ENCODE measurements at places on chromosomes 6 and 20. TPM values are rescaled to one million over a fixed set of nuclear protein-coding genes. Genes with fewer than 3 reads are reported as not detected.

The HSPA1B gene
- 18.0 TPM for total RNA-seq

The PLTP gene
- total RNA-seq: 1.5 TPM

The PTGIS gene
- total RNA-seq: not detected

The GLP1R gene
- not detected for total RNA-seq

The BTN1A1 gene
- 0.10 TPM for total RNA-seq

The HUS1B gene
- 4.5 TPM for total RNA-seq

The FAM209B gene
- total RNA-seq: 1.5 TPM

The DCDC2 gene
- total RNA-seq: not detected

DNA sequence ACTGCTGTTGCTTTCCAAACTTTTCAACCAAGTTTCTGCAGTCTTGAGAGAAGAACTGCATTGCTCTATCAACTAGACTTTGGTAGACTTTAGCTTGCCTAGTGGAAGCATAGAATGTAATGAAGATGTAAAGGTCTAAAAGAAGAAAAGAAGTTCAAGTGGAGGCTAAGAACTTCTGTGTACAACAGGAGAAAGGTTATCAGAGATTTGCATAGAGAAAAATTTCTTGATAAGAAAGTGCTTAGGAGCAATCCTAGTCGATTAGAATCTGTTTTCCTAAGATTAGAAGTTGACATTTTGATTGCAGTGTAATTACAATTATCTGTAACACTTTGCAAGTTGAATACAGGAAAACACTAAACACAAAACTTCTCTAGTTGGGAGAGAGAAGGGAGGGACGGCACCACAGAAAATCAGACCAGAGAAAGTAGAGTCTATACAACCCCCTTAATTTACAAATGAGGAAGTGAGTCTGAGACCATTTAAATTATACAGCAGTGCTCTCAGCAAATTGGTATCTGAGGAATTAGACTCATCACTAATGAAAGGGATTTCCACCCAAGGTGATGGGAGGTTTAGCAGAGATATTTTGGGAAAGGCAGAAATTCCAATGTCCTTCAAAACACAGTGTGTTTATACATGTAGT, 194.3 kb upstream of the MARCKS start:
- no peak for DNase-seq

DNA sequence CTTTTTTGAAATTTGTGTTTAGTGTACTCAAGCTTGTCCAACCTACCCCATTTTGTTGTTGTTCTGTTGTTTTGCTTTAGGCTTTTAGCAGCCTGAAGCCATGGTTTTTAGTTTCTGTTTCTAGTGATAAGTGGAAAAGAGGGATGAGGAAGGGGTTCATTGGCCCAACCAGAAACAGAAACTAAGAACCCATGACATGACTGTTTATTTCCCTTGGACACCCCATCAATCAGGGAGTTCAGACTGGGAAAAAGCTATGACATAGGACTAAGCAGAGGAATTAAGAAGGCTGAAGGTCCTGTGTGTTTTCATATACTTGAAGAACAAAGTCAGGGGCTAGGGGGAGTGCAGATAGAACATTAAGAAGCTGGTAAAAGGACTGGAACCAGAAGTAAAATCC, 194.5 kb upstream of the THEMIS start:
- no peak for DNase-seq

- no peak for DNase-seq
Measured at GRCh38 chr6:147578159-147578558, 69.7 kb downstream of the SAMD5 start.

GRCh38 chr20:61805365-61805764, 260.3 kb downstream of the TAF4 start:
- DNase-seq: no peak

- DNase-seq: no peak
Measured at GRCh38 chr6:167350275-167350696, 25.4 kb downstream of the TTLL2 start.

DNA sequence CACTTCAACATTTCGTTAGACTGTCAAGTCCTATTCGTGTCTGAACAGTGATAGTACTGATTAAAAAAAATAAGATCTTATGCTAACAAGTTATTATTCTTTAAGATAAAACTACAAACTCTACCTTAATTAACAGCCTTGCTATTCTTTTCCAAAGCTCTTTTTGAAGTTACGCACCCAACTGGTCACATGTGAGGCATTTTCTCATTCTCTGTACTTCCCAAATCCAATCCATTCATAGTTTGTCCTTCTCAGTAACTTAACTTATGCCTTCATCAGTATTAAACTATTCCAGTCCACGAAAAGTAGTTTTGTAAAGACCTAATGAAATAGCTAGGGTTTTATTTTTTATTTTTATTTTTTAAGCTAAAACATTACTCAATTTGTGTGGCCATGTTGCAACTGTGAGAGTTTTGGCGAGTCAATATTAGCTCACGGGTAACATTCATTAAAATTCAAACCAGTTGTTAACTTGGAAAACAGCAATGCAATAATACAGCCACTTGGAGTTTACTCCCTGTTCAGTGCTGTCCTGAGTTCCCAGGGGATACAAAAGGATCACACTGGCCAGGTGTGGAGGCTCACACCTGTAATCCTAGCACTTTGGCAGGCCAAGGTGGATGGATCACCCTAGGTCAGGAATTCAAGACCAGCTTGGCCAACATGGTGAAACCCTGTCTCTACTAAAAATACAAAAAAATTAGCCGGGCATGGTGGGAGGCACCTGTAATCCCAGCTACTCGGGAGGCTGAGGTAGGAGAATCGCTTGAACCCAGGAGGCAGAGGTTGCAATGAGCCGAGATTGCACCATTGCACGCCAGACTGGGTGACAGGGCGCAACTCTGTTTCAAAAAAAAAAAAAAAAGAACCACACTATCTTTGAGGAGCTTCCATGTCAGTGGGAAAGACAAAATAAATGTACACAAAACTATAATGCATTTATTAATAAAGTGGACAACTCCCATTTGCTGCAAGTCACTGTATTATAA, 27.9 kb upstream of the EEF1A1 start:
- no peak for DNase-seq

DNA sequence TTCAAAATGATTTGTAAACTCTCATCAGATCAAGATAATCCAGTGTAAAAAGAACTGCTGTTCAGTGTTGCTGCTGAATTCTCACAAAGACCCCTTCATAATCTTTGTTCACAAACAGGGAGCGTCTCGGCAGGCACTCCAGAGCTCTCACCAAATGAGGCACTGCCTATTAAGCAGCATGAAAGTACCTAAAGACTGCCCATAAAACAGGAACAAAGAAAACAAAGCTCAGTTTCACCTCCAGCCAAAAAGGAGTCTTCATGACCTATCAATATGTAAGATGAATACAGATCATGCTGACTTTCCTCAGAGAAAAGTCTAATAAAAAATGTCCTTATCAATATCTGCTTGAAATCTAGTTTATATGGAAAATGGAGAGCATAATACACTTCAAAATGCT, 41.8 kb downstream of the GPR63 start:
- DNase-seq: no peak

DNA sequence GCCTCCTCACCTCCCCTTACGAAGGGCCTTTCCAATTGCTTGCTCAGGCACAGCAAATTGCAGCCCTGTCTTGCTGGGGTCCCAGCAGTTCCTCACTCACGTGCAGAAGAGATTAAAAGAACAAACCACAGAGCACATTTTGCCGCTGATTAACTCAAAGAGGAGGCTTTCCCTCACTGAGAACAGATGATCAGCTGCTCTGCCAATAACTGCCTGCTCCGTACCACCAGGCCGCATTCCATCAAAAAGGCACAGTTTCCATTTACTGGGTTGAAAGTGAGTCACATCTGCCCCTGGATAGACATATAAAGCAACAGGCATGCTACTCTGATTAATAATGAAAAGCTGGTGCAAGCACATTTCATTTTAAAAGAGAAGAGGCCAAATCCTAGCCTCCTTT, 446.8 kb downstream of the PTPRT start:
- no peak for DNase-seq

DNA sequence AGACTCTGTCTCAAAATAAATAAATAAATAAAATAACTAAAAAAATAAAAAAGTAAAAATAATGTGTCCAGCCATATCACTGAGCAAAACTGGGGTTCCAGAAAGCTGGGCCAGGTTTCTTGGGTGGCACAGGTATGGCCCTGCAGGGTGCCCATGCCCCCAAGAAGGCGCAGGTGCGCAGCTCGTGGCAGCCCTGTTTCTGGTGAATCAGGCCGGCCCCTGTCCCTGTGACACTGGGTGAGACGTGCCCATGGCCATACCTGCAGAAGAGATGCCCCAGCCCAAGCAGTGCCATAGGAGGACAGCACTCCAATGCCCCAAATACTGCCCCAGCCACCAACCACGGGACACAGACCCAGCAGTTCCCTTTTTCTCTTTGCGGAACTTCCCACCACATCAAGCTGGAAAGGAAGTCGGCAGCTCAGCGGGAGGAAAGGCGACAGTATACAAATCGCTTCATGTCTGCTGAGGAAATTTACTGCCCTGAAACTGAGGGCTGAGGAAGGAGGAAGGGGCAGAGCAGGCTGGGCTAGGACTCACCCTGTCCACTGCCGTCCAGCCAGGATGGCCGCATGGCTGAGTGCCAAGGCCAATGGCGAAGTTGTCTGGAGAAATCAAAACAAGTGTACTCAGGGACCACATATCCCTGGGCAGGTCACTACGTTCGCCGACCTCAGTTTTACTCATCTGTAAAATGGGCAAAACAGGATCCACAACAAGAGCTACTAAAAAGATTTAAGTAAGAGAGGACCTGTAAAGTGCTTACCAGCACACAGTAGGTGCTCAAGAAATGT, 55.4 kb downstream of the PREX1 start:
- no peak for DNase-seq

- DNase-seq: no peak
Measured at GRCh38 chr6:156160007-156160794, 617.0 kb upstream of the ARID1B start.

DNA sequence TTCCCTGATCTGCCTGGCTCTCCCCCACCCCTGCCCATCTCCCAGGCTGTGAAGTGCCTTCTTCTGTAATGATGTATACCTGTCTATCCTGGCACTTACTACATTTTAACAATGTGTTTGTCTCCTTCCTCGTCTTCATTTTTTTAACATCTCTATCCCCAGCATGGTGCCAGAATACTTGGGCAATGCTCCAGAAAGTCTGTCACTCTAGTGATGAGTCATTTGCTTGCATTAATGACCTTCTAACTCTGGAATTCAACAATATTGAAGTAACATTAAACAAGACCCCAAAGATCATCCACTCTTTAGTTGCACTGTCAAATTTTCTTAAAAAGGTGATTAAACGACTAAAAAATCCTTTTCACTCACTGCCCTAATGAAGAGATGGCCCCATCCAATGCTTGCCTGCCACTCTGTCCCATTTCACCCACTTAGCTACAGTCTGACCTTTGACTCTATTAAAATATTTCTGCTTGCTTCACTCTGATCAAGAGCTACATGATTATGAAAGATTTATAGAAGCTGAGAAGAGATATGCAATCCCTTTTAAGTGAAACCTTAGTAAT, 7.7 kb upstream of the KLHL31 start:
- no peak for DNase-seq

DNA sequence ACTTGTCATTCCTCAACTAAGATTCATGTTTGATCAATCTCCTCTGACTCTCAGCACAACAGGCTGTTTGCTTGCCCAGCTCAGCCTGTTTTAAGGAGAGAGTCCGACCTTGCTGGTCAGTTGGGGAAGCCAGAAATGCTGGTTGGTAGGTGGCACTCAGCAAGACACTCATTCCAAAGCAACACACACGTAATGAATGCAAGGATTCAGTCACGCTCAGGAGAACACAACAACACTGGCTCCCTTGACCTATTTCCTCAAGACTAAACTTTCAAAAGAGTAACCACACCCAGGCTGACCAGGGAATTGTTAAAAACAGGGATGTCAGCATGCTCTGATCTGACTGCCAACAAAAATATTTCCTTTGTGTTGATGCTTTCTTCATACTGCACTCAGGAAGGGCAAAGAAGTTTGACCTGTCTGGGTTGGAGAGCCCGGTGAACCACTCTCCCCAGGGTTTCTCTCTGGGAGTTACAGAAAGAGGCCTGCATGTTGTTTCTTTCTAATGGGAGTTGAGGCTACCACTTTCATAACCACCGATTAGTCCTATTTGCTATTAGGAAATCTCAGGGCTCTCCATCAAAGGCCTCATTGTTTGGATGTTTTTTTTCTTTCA, 25.6 kb upstream of the PREP start:
- DNase-seq: no peak

GRCh38 chr6:23200946-23201345, 631.6 kb downstream of the HDGFL1 start:
- DNase-seq: no peak

DNA sequence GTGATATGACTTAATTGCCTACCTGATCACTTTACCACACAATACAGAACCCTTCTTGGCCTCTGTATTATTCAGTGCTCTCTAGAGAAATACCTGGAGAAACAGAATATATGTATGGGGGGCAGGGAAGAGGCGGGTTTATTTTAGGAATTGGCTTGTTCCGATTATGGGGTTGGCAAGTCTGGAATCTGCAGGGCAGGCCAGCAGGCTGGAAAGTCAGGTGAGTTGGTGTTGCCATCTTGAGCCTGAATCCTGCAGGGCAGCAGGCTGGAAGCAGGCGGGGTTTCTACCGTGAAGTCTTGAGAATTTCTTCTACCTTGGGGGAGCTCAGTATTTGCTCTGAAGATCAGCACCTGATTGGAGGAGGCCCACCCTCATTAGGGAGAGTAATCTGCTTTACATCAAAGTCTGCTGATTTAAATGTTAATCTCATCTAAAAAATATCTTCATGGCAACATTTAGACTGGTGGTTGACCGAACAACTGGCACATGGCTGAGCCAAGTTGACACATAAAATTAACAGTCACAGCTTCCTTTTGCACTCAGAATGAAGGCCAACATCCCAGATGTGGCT, 193.9 kb downstream of the ZDHHC14 start:
- DNase-seq: no peak

- no peak for DNase-seq
Measured at GRCh38 chr20:50724851-50725723, 6.3 kb upstream of the PARD6B start.

GRCh38 chr6:158972241-158973233, 27.5 kb downstream of the RSPH3 start:
- DNase-seq: no peak

DNA sequence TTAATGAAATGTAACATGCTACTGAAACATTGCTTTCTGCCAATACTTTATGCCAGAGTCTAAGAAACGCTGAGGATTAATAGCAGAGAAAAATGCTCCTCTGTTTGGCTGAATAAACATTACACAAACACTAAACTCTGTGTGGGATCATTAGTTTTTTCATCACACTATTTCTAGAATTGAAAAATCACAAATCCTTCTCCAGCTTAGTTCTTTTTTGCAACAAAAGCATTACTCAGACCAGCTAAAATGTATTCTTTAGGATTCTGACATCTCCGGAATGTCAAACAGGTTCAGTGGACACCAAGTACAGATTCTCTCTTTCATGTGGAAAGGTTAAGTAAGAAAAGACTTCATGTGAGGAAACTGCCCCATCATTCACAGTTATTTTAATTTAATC, 226.9 kb downstream of the SIM1 start:
- no peak for DNase-seq

DNA sequence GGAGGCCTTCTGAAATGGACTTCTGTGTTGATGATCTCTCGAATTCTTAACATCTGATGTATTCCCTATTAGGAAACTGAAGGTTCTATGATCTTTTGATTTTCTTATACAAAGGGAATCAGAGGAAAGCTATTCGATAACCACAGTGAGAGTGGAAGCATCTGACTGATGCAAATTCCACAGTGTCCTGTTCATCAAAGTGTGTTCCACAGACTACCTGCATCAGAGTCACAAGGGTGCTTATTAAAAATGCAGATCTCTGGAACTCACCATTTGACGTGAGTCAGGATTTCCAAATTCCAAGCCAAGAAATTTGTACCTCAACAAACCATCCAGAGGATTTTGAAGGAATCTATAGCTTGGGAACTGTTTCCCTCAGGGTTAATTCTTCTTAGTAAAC, 4.4 kb upstream of the MEP1A start:
- DNase-seq: no peak

- DNase-seq: no peak
Measured at GRCh38 chr6:157346373-157346772, 23.1 kb upstream of the TMEM242 start.
